ENCODE measurements at places on chromosomes 12 and 14.
A peak's percentile ranks its signal among the peaks of the same experiment; 100 is the strongest.

- no peak for DNase-seq
Measured at GRCh38 chr14:56216626-56217379, 98.6 kb downstream of the PELI2 start.

GRCh38 chr12:114689075-114689994 is 5.4 kb upstream of the TBX3 start:
- no peak for DNase-seq

DNA sequence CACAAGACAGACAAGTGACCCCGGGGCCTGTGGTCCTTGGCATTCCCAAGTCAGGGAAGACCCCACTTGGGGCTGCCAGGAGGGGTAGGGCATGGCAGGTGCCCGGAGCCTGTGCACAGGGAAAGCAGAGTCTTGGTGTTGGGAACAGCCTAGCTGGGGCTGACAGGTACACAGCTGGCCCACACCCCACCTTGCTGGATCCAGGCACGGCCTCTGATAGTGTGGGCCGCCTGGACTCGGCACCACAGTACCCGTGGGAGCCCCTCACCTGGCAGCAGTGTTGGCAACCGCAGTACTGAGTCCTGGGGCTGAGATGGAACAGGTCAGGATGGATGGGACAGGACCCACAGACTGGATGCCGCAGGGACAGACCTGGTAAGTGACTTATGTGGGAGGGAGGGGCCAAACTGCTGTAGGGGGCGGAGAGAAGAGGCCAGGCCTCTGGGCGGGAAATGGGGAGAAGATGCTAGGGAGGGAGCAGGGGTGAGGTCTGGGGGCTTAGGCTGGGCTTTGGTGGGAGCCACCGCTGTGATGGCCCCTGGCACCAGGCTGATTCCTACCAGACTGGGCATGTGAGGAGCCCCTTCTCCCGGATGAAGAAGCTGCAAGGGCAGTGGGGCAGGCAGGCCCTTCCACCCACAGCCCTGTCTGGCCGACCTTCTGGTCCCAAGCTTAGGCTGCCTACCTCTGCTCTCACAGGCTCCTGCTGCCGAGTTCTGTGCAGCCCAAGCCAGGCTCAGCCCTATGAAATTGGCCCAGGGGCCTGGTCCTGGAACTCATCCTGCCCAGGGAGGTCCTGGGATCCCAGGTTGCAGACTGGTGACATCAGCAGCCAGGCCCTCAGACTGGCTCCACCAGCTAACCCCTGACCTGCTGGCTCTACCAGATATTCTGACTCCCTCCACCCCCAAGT is at the start of gene TGM1:
TSS of gene TGM1 (minus strand) at position 357 of the 913 bp plus-strand sequence. CDS start 825 bp downstream, outside the sequence.
- DNase-seq, result no peak

- DNase-seq, result no peak
Measured at GRCh38 chr12:80044694-80045046, 54.7 kb upstream of the OTOGL start.

DNA sequence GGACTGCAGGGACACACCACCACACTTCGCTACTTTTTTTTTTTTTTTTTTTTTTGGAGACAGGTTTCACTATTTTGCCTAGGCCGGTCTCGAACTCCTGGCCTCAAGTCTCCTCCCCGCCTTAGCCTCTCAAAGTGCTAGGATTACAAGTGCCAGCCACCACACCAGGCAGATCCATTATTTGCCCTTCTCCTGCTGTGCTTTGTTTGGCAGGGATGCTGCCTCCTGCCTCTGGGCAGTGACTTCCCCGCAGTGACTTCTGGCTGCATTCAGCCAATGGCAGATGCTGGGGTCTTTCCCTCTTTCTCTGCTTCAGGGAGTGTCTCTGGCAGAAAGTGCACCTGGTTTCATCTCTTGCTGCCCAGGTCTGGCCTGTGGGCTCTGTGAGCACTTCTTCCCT is 6.7 kb upstream of the MORN3 start:
- DNase-seq, result no peak

DNA sequence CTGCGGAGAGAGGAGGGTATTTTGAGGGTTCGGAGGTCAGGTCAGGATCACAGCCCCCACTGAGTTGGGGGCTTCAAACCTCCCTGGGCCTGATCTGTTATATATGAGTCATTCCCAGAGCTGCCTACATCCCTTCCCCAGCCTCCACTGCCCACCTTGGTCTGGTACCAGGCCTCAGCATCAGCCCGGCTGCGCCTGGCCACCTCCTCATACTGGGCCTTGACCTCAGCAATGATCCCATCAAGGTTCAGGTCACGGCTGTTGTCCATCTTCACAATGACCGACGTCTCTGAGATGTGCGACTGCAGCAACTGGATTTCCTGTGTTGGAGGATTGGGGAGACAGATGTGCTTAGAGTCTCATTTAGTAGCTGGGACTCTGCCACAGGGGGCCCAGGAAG is 4.2 kb downstream of the KRT84 start:
- DNase-seq, result no peak

GRCh38 chr12:53695152-53696145 is 19.6 kb upstream of the ATP5MC2 start:
- peak; percentile 53 for DNase-seq

DNA sequence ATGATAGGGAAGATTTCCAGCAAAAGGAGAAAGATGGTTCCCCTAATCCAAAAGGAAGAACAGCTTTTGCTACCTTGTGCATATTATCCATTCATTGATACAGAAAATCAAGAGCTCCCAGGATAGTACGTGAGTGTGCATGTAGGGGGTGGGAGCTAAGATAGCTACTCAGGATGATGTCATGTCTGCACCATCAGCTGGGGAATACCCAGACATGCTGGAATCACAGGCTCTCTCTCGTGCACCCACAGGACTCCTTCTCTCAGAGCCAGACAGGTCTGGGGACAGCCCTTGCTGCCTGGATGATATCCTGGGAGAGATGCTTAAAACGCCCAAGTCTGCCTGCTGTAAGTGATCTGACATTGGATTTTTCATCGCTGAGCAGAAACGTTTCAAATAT is 38.9 kb downstream of the FOXN3 start:
- peak; percentile 38 for DNase-seq

GRCh38 chr14:105412771-105413543 is 6.7 kb upstream of the MTA1 start:
- no peak for DNase-seq

GRCh38 chr14:57999979-58000378 is 134.1 kb upstream of the SLC35F4 start:
- no peak for DNase-seq

DNA sequence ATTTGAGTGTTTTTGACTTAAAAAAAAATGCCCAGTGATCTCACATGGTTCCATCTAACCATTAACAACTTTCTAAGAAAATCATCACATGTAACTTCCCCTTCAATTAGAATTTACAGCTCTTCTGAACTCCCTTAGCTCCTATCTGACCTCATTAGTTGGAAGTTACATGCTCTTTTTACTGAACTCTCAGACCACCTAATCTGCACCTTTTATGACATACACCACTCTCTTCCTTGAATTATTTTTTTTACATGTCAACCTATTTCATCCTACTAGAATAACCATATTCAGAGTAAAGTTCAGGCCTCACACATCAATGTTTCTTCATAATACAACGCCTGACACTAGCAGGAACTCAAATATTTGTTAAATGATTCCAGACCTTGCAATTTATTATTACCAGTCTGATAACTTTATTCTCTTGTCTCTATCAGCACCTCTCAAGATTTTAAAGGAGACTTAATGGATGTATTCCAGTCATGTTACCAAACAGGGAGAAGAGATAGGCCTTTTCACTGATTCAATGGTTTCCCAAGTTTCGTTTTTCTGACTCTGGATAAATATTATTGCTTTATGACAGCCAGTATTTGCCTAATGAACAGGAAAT is 21.0 kb downstream of the EGLN3 start:
- no peak for DNase-seq

DNA sequence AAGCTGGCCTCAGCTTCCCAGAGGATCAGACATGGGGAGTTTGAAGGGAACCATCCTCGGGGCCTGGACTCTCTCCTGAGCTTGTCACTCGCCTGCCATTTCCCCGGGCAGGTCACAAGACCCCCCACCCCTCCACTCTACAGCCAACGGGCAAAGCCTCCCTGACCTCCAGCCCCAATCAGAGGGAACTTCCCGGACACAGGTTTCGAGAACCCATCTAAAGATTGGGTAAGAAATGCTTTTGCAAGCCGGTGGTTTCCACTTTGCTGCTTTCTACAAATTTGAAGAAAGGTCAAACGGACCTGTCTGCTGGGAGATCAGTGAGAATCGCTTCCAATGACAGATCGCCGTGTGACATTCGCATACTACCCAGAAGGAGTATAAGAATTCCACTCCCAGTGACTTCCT is 89.6 kb downstream of the SCARB1 start:
- DNase-seq, result peak; percentile 33

- peak; percentile 37 for DNase-seq
Measured at GRCh38 chr12:69284131-69284530, 44.8 kb downstream of the CPSF6 start.

- peak; percentile 79 for DNase-seq
Measured at GRCh38 chr12:11486623-11487444, 91.5 kb upstream of the PRB2 start.

DNA sequence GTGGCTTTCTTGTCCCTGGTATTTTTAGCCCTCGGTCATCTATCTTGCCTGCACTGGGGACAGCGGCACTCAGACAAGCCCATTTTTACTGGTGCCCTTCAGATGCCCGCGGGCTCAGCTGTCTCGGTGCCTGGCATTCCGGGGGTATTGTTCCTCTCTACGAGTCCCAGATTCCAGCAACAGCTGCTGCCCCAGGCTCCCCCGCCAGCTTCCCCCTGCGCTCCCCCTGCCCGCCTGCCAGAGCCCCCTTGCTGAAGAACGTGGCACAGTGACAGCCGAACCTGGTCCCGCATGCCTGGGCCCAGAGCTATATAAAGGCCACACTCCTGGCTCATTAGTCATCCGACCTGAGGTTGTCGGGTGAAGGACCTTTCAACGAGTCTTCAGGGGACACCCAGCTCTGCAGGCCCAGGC is 10.9 kb upstream of the MYL2 start:
- no peak for DNase-seq

- no peak for DNase-seq
Measured at GRCh38 chr14:23115039-23115731, 3.9 kb downstream of the CEBPE start.

DNA sequence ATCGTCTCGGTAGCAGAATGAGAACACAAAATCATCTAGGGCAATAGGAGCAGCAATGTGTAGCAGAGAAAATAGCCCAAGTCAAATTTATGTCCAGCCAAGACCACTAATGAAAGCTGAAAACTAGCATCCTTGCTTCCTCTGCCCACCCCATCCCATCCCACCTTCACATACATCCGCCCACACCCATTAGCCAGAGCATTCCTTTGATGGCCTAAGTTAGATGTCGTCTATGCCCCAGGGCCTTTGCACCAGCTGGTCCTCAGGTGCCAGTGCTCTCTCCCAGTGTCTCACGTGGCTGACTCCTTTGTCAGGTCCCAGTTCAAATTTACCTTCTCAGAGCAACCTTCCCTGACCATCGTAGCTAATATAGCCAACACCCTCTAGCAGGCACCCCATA is 17.8 kb upstream of the PPP2R5C start:
- no peak for DNase-seq

DNA sequence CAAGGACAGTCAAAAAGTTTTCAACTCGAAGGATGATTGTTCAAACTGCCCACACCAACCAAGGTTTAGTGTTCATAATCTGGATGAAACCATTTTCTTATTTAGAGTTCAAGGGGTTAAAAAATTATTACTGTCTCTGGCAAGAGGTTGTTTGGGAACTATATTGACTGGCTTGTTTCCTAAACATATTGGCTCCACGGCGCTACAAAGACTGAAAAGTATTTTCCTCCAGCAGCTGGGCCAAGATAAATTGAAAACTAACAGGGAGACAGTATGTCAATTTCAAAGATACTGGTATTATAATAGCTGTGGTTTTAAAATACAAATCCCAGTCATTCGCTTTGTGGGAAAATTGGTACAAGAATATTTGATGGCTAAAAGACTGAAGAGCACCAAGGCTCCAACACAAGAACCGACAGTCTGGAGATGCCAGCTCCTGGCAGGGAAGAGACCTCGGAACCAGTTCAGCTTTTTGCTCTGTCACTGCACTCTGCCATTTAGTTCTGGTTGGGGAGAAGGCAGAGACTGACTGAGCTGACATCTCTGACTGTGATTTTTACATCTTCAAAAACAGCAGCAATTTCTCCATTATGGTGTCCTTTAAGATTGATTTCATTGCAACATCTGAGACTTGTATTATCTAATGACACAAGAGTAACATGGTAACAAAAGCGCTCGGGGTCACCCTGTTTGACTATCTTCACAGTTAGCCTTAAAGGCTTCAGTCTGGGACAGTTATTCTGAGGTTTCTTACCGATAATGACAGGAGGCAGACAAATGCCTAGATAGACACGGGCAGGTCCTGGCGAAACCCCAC is 62.0 kb downstream of the ST8SIA1 start:
- no peak for DNase-seq

- DNase-seq, result no peak
Measured at GRCh38 chr12:105336411-105336810, 5.9 kb downstream of the C12orf75 start.

GRCh38 chr14:89889626-89890025 is 64.9 kb downstream of the EFCAB11 start:
- DNase-seq, result no peak

DNA sequence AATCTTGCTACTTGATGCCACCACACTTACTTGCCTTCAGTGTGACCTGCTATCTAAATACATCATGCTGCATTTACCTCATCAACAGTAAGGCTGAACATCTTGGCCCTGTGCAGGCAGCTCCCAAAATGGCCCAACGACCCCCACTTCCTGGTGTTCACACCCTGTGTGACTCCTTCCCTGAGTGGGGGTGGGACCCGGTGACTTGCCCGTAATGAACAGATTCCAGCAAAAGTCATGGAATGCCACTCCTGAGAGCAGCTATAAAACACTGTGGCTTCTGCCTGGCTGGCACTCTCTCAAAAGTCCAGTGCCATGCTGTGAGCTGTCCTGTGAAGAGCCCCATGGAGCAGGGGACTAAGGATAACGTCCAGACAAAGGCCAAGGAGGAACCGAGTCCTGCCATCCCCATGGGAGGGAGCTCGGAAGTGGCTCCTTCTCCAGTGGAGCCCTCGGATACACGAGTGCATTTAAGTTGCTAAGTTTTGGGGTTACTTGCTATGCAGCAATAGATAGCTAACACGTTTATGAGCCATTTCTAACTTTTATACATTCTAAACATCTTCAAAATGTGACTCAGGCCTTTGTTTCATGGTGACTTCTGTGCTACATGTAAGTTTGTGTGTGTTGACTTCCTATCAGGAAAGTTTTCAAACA is 33.0 kb downstream of the P2RX2 start:
- no peak for DNase-seq

GRCh38 chr12:54404061-54405004 is 14.7 kb downstream of the ITGA5 start:
- peak; percentile 70 for DNase-seq

DNA sequence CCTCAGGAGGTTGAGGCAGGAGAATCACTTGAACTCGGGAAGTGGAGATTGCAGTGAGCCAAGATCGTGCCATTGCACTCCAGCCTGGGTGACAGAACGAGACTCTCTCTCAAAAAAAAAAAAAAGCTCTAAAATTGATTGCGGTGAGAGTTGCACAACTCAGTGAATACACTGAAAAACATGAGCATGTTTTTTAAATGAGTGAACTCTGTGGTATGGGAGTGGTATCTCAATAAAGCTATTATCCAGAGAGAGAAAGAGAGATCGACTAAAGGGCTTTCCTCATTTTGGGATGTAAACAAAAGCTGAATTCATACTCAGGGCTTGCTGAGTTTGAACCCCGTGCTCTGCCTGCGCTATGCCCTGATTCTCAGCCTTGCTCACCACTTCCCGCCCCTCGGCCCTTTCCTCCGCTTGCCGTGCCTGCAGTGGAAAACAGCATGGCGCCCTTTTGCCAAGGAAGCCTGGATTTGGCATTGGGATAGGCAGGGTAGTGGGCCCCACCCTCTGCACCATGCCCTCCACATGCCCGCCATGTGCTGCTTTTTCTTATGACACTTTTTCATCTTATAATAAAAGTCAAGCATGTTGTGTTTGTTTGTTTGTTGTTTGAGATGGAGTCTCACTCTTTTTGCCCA is 102.5 kb downstream of the LGMN start:
- DNase-seq, result no peak

All from activated naive CD8-positive, alpha-beta T cell treated with anti-CD3 and anti-CD28 coated beads, Interleukin-2, amount 50 U/mL, for 24 hours (primary cell).